ENCODE measurements at places on chromosomes 4 and X.

GRCh38 chrX:154046031-154046781 lies 26.5 kb upstream of the IRAK1 start:
- DNase-seq: no peak

DNA sequence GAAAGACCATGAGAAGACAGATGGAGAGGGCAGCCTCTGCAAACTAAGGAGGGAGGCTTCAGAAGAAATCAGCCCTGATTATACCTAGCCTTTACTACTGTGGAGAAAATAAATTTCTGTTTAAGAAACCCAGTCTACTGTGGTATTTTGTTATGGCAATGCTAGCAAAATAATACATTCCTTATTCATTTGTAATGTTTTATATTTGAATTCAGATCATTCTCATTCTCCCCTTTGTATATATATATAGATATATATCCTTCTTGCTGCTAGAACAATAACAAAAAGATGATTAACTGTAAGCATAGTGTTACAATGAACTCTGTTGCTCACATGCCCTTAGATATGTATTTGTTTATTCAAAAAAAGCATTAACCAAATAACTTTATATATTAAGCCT lies 22.5 kb downstream of the DMD start:
- no peak for DNase-seq

DNA sequence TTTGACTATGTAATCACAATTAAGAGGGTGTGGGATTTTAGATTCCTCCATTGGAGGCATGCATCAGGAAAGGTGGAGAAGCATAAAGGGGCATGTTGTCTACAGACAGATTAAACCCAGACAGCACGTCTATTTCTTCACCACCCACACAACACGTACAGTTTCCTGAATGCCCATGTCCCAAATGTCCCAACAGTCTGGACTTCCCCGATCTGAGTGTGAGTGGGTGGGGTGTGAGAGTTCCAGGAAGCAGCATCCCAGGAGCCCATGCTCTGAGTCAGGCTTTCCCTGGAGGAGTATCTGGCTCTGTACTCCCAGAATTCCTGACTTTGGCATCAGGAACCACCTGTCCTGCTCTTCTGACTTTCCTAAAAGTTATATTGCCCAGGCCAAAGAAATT lies 30.8 kb upstream of the NDP start:
- no peak for DNase-seq

GRCh38 chr4:4425119-4425690 lies 38.3 kb downstream of the NSG1 start:
- DNase-seq: no peak

- DNase-seq: no peak
Measured at GRCh38 chr4:113153529-113154101, 104.2 kb downstream of the ANK2 start.

DNA sequence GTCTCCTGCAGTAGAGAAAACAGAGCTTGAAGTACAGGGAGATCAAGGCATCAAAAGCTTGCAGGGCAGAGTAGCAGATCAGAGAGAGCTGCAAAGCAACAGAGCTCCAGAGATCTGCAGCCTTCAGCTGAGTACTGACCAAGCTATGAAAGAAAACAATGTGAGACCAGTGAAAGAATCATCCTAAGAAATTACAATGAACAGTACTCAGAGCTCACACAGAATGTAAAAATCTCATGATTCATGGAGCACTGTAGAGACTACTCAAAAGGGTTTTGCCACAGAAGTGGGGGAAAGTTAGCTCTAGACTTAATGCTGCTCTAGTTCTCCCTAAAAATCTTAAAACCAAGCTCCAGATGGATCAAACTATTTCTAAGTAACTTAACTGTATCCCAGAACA lies 80.0 kb upstream of the MAB21L2 start:
- no peak for DNase-seq

DNA sequence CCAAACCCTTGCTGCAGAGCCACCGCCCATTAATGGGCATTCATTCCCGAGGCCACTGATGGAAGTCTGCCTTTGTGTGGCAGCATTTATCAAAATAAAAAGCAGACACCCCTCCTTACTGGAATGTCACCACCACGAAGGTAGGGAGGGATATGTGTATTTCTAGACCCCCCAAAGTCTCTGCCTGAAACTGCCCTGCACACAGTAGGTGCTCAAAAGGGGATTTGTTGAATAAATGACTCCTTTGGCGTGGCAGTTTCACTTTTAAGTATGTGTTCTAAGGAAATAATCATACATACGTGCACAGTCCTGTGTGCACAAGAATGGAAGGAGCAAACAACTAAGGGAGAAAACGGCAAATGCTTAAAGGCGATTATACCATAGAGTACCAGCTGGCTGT lies 23.6 kb upstream of the GLOD5 start:
- no peak for DNase-seq

All from hematopoietic multipotent progenitor cell treated with erythropoietin and hydrocortisone succinate and interleukin-3 and kit ligand, for 8 days (in vitro differentiated cells).